ENCODE measurements at places on chromosomes 7 and 10.

DNA sequence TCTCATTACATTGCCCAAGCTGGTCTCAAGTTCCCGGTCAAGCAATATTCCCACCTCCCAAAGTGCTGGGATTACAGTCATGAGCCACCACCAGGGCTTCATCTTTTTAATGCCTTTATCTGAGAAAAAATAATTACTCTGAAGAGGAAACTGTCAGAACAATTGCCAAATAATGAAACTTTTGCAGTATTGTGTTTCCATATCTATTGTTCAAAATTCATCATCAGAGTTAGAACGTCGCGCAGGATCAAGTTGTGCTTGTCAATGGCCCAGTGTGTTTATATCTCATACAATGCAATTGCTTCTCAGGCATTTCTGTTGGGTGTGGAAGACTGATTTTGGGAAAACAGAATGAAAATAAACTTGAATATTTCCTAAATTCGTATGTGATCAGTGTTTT lies 143.1 kb downstream of the ARID5B start:
- DNase-seq = no peak

DNA sequence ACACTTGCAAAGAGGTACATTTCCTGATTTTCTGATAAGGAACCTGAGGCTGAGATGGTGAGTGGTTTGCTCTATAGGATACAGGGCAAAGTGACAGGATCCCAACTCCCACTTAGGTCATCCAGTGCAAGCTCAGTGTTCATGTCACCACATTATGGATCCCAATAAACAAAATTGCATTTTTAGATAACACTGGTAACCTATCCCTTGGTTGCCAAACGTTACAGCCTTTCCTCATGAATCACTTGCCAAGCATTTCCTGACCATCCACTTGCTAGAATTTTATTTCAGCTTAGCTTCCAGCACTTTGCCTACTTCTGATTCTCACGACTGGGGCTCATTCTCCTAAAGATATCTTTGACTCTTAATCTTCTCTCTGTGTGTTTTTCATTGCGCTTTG lies 131.4 kb upstream of the ODAD2 start:
- peak; percentile 77 for DNase-seq

DNA sequence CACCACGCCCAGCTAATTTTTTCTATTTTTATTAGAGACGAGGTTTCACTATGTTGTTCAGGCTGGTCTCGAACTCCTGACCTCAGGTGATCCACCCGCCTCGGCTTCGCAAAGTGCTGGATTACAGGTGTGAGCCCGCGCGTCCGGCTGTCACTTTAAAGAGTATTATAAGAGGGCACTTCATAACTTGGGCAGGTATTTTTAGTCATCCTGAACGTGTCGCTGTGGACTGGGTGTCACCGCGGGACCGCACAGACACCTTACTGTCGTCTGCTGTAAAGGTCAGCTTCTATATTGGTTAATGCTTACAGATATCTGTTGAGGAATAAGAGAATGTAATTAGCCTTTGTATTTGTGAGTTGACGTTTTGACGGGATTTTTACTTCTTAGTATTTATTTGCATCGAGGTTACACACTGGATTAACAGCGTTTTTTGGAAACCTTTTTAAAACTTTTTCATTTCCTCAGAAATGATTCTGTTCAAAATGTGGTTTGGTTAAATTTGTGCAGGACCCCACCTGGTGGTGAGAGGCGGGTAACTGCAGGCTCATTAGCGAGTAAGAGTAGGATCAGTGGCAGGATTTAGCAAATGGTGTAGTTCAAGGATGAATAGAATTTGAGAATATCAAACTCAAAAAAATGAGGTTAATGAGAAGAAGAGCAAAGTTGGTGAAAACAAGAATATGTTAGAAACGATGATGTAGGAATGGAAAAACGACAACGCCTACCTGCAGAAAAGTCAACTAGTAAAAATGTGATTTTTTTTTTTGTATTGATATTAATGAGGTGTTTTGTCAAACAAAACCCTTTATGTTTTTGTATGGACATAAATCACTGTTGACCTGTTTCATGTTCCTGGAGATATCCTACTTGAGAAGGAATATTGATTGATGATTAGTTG lies 3.2 kb downstream of the DNAJB6 start:
- peak; percentile 77 for DNase-seq

- DNase-seq = peak; percentile 80
These were observed 51.4 kb upstream of the PFKFB3 start for GRCh38 chr10:6151087-6151977.

- no peak for DNase-seq
These were observed 338.9 kb downstream of the GALNT17 start for GRCh38 chr7:71470830-71471229.

All from GM23248 (cell line).